ENCODE measurements at places on chromosomes 2 and 18.

- no peak for DNase-seq
Measured at GRCh38 chr2:16303273-16303577, 362.4 kb downstream of the CYRIA start.

- DNase-seq, result no peak
Measured at GRCh38 chr2:27501042-27501441, 4.4 kb downstream of the GCKR start.

- no peak for DNase-seq
Measured at GRCh38 chr2:215486291-215487001, 50.6 kb upstream of the FN1 start.

- DNase-seq, result no peak
Measured at GRCh38 chr2:44954889-44955592, 13.5 kb downstream of the SIX3 start.

DNA sequence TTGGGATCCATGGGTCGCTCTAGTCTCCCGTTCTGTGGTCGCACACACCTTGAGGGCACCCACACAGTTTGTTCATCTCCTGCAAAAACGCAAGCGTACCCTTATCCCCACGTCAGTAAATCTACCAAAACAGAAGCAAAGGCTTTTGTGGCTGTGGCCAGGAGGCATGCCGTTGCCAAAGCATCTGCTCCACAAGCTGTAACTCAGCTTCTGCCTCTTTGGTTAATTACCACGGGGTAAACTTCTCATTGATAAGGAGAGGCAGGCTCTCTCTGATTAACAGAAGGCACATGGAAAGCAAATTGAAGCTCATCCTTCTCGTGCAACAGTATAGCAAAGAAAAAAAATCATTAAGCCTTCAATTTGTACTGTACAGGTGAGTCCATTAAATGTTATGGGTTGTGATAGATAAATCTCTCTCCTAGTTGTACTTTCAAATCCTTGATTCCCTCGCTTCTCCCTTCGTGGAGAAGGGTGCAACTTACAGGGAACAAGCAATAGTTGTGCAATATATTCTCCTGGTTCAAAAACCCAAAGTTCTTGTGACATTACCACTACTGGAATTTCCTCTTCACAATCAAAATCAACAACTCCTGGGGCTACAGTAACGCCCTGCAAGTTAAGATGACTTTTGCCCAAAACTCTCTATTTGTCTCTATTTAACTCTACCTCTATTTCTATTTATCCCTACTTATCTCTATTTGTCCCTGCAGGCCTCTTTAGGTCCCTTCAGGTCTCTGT lies 10.3 kb downstream of the PECR start:
- DNase-seq, result no peak

DNA sequence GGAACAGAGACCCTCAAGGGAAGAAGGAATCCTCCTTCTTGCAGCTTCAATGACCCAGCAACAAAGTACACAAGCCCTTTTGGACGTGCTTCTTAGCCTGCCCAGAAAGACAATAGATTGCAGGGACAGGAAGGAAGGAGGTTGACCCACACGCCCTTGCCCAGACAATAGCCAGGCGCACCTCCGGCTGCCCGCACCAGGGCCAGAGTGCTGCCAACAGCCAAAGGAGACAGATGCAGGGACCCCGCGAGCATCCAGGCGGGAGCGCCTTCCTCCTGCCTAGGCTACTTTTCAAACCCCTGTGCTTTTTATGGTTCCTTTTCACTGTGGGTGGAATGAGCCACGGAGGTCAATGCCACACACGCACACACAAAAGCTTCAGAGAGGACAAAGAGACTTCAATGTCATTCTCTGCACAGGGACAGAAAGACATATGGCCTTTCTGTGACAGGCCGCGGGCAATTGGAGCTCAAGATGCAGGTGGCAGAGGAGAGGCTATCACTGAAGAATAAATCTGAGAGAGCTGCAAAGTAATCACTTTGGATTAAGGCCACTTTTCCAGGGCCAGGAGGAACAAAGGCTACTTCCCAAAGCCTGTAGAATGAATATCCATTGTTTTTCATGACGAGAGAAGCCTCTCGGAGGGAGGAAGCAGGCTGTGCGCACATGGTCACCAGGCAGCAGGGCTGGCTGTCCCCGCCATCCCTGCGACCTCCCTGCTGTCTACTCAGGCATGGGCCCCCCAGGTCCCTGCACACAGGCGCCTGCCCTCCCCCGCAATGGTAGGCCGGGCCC lies 300.6 kb downstream of the EIPR1 start:
- no peak for DNase-seq

- DNase-seq, result no peak
Measured at GRCh38 chr2:198314559-198315153, 510.3 kb downstream of the PLCL1 start.

- DNase-seq, result no peak
Measured at GRCh38 chr2:100928235-100928634, 73.9 kb upstream of the RPL31 start.

DNA sequence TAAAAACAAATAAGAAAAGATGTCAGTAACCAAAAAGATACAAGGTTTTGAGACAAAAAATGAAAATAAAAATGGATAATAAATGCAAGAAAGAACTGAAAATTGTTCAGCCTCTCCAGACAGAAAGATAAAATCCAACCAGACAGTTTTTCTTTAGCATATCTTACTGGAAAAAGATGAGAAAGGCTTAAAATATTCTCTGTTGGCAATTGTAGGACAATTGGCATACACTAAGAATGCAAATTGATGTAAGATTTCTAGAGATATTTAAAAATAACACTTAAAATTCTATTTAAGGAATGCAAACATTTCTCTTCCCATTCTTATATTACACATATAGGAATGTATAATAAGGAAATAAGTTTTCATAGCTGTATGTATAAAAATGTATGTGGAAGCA lies 590.6 kb downstream of the DSC3 start:
- no peak for DNase-seq

DNA sequence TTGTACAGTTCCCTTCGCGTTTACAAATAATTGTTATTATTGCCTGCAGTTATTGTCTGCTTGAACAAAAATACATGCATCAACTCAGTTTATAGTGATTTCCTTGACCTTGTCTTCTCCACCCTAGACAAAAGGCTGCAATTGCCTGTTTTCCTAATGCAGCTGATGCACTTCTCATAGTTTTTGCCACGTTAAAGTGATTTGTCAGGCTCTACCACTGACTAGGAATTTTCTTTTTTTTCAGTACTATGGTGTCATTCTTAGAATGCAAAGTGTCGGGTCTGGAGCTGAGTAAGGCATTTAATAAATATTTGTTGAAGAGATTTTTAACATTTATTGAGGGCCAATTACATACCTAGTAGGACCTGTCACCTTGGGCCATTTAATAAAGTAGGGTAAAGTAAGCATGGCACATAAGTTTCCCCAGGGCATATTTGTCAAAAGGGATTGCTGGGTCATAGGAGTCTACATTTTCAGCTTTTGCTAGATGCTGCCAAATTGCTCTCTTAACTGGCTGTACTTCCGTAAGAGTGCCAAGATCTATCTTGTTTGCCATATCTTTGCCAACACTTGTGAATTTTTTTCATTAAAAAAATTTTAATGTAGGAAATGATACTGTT lies 24.1 kb downstream of the ACSL3 start:
- no peak for DNase-seq

GRCh38 chr2:210167227-210167626 lies 4.0 kb downstream of the KANSL1L start:
- DNase-seq, result no peak

DNA sequence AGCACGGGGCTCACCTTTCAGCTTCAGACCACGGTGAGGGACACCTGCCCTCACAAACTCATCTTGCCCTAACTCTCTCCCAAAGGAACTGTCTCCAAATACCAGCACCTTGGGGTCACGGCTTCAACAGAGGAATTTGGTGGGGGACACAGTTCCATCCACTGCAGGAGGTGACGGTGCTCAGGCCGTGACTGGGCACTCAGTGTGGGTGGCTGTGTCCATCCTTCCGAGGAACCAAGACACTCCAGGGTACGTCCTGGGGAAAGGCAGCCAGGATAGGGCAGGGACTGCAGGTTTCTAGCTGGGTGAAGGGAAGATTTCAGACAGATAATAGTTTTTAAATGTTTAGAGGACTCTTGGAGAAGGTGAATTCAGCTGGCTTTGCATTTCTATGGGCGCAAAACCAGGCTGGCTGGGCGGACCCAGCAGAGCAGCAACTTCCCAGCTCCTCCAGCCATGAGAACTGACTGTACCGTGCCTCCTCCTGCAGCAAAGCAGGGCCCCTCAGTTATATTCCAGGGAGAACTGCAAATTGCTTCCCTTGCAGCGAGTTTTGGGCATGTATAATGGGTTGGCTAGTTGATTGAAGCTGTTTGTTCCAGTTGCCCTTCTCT lies 23.9 kb upstream of the ALLC start:
- DNase-seq, result no peak

DNA sequence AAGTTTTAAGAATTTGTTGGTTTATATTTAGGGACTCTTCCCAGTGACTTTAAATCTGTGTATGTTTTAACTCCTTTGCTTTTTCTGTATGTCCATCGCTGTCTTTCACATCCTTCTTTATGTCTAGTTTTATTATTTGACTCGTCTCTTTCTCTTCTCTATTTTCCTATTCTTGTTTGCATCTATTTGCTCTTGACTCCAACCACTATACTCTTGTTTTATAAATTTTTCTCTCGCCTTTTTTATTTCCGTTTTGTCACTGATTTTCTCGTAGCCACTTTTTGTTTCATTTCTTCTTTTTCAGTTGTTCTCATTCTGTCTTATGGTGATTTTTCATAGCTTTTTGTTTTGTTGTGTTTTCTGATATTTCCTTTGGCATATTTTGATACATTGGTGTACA lies 170.5 kb upstream of the NETO1 start:
- DNase-seq, result no peak

DNA sequence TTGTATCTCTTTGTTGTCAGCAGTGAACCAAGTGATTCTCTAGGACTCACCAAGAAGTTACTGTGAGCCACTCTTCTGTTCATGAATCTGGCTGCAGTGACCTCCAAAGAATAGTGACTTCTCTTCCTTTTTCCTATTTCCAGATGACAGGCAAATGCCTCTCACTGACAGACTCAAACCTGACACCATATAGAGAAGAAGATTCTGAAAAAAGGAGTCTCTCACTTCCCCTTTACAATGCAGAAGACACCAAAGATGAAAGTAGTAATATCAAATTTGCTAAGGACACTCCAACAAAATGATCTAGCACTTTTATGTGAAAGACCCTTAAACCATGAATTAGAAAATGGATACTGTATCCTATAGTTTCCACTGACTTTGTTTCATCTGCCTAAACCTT lies 44.4 kb upstream of the SETBP1 start:
- no peak for DNase-seq

DNA sequence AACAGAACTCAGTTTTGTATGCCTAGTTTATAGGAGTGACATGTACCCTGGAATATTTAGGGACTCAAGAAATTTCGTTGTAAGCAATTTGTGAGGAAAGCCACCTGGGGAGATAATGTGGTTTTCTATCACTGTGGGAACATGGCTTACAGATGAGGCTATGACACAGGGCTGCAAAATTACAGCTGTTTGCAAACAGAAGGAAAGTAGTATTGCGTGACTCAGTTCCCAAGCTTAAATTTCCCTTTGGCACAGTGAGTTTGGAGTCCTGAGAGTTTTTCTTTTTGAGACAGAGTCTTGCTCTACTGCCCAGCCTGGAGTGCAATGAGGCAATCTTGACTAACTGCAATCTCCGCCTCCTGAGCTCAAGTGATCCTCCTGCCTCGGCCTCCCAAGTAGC lies 149.8 kb downstream of the MYO5B start:
- DNase-seq, result no peak

- no peak for DNase-seq
Measured at GRCh38 chr18:156514-157230, 1.7 kb upstream of the USP14 start.

DNA sequence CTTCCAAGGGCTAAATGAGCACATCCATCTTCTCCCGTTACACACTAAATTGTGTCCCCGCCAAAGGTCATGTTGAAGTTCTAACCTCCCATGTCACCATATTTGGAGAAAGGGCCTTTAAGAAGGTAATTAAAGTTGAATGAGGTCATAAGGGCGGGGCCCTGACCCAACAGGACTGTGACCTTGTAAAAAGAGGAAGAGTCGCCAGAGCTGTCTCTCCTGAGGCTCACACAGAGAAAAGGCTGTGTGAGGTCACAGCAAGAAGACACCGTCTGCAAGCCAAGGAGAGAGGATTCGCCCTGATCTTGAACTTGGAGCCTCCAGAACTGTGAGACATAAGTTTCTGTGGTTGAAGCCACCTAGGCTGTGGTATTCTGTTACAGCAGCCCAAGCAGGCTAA lies 24.1 kb downstream of the TRABD2A start:
- peak; percentile 60 for DNase-seq

- DNase-seq, result no peak
Measured at GRCh38 chr2:179417436-179417949, 152.9 kb upstream of the SESTD1 start.

DNA sequence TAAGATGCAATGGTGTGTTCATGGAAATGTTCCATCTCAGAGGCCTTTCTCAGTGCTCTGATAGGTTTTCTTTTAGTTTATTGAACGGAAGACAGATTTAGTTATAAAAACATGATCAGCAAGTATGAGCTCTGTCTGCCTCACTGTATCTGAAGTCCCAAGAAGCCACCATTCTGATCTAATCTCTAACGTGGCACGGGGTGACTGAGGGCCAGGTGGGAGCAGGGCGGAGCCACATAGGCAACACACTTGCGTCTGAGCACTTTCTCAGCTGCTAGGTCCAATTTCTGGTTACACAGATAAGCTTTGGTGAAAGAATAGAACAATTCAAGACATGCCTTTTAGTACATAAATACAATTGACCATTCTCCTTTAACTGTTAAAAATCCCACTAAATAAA lies 60.4 kb downstream of the SNTG2 start:
- no peak for DNase-seq

DNA sequence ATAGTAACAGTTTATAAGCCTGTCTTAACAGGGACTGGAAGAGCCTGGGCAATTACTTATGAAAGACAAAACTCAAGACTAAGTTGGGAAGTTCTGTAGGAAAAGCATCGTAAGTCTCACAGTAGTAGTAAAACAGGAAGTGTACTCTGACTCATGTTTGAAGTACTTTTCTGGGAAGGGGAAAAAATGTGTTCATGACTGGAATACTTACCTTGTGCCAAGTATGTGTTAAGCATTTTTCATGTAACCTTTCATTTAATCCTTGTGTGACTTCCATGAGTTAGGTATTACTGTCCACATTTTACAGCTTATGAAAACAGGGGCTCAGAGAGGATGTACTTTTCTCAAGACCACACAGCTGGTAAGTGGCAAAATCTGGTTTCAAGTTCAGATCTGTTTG lies 13.7 kb upstream of the SKOR2 start:
- no peak for DNase-seq

- no peak for DNase-seq
Measured at GRCh38 chr2:170514140-170514539, 201.0 kb upstream of the SP5 start.

DNA sequence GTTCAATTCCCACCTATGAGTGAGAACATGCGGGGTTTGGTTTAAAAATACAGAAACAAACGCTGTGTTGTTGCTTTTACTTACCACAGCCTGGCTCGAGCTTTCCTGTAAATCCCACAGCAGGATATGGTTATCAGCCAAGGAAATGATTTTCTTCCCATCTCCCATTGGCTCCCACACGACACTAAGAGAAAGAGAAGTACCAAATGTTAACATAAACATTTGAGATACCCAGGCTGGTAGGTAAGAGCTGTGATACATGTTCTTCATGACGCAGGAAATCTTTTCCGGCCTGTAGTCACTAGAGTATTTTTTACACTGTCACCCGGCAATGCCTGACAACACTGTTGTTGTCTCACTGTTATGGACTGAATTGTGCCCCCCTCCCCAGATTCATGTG lies 163.6 kb downstream of the EIPR1 start:
- DNase-seq, result no peak

GRCh38 chr2:108349571-108349928 lies 28.2 kb upstream of the SULT1C4 start:
- no peak for DNase-seq
